ENCODE measurements at places on chromosomes 7 and 10.

DNA sequence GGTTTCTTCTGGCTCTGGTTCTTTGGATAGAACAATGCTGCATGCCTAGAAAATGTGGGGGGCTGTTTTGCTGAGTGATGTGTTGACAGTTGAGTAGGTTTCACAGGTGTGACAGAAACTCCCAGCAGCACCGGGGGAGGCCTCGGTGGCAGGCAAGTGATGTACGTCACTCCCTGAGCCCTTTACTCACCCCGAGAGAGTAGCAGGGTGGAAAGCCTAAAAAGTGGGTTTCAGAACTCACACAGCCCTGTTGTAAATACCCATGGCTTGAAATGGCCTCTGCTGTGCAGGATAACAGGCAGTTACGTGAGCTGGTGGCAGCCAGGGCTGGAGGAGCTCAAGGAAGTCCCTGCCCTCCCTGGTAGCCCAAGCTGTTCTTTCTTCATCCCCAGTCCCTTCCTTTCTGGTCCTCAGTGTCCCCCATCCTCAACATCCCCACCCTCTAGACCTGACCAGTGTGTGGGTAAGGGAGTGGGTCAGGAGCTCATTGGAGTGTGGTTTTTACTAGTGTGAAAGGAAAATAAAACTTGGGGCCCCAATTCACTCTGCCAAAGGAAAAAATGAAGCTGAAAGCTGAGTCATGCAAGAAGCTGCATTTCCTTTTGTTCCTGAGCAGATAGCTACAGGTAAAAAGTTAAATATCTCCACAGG is 258.1 kb downstream of the STK31 start:
- DNase-seq, result no peak

DNA sequence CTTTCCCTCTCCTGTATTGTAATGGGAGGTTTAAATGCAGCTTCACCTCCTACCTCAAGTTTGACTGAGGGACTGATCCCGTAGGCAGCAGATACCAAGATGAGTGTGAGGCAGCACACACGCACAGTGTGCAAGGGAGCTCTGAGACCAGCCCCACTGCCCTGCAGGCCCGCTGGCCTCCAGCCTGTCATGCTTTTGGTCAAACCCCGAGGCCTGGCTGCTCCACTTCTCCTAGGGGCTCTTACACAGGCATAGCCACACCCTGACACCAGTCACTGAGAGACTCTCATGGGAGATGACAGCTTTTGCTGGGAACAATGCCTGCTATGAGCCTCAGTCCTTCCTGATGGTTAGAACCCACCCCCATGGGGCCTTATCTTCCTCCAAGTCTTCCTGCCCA is 27.6 kb downstream of the DRGX start:
- DNase-seq, result no peak

DNA sequence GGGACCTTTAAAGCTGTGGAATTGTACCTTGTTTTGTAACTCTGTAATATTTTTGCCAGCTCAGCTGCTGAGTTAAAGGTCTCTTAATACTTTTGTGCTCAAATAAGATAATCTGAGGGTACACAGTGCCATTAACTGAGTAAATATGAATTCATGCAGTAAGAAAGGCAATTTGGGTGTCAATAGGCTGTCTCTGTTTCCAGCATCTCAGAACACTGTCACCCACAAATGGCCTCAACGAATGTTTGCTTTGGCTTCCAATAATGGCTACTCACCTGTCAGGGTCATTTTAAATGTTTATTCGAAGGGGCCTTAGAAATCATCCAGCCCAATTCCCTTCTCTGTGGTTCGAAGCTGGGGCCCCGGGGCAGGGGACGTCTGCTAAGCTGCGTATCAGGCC is 225.4 kb downstream of the ZMYND11 start:
- no peak for DNase-seq

DNA sequence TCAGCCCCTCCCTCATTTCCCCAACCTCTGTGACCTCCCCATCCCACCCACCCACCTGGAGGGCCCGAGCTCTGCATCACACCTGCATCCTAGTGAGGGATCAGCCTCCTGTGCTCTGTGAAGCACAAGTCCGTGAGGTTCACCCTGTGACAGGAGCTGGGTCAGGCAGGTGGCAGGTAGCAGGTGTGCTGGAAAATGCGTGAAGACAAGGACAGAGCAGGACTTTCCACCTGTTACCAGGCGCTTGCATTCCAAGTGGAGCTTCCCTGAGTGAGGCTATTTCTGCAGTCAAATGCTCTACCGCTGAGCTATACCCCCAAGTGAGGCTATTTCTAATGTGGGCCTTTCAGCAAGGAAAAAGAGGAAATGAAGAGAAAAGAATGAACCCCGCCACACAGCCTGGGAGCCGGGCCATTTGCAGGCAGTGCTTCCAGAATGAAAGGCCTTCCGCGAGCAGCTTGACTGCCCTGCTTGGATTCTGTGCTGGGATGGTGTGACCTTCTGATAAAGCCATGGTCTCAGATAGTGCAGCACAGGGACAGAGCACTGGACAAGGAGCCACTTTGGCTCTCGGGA is 13.3 kb upstream of the CPXM2 start:
- DNase-seq, result no peak

DNA sequence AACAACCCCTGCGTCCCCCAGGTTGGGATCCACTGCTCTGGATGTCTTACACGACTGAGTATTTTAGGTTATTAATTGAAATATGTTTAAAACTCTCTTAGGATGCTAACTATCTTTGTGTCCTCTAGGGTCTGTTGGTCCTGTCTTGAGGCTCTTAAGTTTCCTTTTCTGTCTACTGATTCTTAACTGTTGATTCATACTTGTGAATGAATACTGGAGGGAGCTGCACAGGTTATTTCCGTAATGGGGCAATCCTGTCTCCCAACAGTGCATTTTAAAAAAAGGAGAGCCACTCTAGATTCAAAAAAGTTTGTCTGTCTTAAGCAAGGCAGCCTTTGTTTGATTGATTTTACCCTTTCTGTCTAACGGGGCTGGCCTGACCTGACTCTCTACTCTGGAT is 237.6 kb upstream of the POM121L12 start:
- no peak for DNase-seq

GRCh38 chr10:85612833-85613232 is 753.8 kb downstream of the GRID1 start:
- no peak for DNase-seq

- DNase-seq, result no peak
These were observed 15.4 kb downstream of the BBIP1 start for GRCh38 chr10:110903280-110904278.

DNA sequence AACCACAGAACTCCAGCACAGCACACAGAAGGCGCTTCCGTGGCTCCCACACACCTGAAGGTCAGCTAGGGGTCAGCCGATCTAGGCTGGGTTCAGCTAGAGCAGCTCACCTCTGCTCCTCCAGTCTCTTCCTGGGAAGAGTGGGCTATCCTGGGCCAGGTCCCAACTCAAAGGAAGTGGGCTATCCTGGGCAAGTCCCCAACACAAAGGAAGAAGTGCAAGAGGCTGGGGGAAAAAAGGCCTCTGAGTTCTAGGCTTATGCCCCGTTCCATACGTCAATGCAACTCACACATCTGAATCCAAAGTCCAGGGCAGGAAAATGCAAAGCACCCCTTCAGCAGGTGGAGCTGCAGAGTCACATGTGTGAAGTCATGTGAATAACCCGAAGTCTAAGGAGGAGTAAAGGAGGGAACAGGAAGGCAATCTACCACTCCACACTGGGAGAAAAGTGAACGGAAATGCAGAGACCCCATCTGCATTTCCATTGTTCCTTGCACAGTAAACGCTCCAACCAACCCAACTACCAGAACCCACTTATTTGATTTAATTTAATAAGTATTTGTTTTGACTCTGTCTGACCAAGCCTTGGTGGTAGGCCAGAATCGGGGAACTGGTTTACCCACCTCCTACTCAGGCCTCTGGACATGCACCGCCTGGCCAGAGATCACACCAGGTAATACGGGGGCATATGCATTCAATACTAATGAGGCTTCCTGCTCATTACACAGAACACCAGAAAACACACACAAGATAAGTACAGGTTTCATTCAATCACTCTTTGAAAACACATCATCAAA is 95.5 kb upstream of the RNF32 start:
- no peak for DNase-seq

DNA sequence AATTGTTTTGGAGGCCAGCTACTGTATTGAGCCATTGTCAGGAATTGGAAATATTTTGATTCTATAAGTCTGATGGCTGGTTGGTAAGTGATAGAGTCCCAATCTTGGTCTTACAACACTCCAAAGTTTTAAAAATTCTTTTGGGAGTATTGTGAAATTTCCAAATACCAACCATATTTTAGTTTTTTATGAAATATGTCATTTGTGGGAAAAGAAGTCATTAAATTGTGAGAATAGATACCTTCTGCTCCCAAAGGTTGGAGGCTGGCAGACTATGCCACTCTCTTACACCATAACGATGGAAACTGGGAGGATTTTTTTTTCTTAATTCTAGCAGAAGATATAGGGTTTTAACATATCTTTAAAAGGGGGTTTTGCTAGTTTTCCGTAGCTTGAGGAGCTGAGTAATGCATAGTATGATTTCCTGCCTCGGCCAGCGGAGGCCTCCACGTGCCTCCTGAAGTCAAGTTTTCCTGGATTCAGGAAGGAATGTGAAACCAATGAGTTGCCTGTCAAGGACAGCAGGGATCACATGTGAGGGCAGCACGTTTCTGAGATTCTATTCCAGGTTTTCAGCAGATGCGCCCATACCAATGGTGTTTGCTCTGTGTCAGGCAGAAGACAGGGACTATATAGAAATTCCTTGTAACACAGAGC is 92.2 kb upstream of the LAMB4 start:
- DNase-seq, result no peak

DNA sequence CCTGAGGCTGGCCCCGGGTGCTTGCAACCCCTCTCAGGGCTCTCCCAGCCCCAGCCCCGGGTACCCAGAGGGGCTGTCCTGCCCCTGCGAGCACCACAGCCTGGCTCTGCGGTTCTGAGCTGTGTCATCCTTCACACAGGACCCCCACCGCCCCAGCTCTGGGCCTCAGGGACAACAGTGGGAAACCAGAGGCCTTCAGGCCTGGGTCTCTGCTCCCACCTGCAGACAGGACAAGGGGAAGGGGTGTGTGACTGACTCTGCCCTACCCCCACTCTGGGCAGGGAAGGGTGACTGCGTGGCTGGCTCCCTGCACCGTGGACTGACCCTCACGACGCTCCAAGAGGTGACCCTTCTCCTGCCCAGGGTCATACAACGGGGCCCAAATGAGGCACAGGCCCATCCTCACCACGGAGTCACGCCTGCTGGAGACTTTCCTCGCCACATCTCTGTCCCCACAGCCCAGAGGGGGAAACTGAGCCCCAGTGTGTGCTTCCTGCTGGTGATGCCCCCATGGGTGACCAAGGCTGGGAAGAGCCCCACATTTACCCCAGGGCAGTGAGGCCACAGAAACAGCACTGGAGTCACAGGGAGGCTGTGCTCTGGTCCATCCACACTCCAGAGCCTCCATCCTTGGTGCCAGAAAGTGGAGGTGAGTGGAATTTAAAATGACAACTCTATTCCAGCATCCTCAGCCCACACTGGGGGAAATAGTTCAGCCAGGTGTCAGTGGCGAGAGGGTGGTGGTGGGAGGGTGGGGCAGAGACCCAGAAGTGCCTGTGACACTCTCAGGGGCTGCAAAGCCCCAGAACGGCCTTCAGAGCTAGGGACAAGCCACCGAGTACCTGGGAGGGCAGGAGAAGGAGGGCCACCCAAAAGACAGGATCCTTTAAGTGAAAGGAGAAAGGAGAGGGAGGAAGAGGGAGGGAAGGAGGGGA is 13.6 kb downstream of the CAMK2B start:
- no peak for DNase-seq

DNA sequence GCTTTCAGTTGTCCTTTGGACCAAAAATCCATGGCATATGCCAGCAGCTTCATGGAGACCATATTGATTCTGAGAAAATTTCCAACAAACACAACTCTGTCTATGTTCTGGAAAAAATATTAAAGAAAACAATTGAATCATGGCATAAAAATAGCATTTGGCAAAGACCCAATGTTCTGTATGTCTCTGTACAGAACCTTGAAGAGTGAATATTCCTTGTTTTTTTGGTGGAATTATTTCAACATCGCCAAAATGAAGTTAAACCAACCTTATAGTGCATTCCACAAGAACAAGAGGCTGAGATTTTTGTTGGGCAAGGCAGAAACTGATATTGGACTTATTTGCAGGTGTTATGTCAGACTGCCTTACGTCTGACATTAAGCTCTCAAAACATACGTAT is 53.3 kb upstream of the SLC16A12 start:
- no peak for DNase-seq

GRCh38 chr10:76514869-76515268 is 1083.4 kb downstream of the LRMDA start:
- no peak for DNase-seq

DNA sequence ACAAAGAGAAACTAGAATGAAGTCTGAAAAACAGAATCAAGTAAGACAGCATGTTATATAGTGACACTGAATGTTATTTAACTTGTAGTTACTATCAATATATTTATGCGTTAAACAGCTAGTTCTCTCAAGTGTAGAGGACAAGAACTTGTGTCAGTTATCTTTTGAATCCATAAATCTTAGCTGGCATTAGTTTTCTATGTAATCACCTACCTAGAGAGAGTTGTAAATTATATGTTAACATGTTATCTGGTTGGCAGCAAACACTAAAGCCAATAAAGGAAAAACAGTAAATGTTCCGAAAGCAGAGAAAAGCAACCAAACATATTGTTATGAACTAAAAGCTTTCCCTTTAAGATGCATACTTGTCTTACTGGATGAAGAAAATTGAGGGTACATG is 36.8 kb downstream of the SLC18A2 start:
- DNase-seq, result no peak

DNA sequence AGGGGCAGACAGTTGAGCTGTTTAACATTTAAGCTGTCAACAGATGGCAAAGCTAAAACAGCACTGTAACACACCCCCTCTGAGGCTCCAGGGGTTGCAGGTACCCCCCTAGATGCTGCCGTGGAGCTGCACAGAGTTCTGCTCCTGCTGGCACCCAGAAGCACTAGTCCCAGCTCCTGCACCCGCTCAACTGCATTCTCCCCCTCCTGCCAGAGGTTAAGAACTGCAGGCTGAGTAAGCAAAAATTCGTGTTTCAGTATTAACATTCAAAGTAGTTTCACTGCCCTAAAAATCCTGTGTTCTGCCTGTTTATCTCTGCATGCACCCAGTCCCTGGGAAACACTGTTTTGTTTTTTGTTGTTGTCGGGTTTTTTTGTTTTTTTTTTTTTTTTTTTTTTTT is 790.8 kb upstream of the KCND2 start:
- DNase-seq, result no peak

Data from stimulated activated CD8-positive, alpha-beta memory T cell treated with anti-CD3 and anti-CD28 coated beads, Interleukin-7, amount 100 ng/mL, for 24 hours (primary cell).